ENCODE measurements at places on chromosomes 2 and 18.

- no peak for DNase-seq
Measured at GRCh38 chr2:73028841-73029240, 42.7 kb downstream of the SFXN5 start.

GRCh38 chr18:47935321-47936055 lies 5.0 kb upstream of the SMAD2 start:
- DNase-seq: no peak

DNA sequence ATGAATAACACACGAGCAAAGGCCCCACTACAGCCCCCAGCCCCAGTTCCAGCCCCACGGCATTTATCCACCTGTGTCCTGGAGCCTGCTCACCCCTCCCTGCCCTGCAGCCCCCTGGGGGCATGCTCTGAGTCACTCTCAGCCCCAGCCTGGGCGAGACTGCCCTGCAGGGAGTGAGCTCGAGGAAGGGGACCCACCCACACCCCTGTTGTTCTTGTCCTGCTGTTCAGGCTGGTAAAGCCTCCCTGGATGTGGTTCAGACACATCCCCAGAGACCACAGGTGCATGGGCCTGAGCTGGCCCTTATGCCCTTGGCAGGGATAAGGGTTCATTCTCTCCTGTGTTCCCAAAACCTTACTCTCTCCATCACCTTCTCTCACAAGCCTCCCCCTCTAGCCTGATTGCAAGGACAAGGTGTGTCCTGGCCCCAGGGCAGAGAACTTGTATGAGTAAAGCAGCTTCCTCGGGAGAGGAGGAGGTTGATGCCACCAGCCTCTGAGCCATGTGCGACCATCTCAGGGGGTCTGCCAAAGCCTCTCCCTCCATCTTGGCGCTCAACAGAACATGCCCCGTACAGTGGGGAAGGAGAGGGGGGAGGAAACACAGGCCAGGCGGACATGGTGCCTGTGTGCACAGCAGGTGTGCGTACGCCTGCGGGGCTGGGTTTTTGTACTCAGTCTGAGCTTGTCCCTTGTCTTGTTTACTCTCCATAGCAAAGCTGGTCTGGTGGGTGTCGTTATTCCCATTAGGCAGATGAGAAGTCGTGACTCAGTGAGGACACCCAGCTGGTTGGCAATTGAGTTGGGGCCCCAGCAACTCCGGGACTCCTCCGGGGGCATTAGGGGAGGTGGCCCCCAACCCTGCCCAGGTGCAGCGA lies 64.4 kb downstream of the CIB4 start:
- no peak for DNase-seq

GRCh38 chr18:60162388-60162787 lies 210.2 kb downstream of the MC4R start:
- DNase-seq: no peak

DNA sequence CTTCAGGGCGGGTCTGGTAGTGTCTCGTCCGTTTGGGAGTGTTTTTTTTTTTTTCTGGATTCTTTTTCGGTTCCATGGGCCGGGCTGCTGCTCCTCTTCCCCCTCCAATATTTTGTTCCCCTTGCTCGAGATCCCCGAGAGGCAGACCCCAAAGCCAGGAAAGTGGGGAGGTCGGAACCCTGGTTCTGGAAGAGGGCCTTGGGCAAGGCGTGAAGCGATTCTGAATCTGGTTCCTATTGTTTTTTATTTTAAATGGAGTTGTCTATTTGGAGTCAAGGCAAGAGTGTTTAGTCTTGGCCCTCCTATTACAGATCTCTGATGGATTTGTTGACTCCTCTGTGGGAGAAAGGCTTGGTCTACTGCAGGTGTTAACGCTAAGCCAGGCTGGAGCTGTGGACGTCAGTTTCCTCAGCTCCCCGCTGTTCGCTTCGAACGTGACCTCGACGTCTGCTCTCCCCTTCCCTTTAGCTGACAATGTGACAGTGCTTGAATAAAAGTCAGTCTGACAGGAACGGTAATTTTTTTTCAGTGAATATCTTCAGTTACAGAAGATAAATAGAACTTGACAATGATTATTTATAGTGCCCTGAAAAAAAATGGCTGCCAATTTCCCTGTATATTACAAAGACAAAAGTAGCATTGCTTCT lies 683 bp upstream of the DNAJC27 start:
- DNase-seq: peak; percentile 30

All from cerebellar nuclear complex (tissue), 1 donor.